ENCODE measurements at places on chromosomes 3 and 15.

GRCh38 chr15:94131875-94132274 is 99.5 kb upstream of the MCTP2 start:
- no peak for DNase-seq

DNA sequence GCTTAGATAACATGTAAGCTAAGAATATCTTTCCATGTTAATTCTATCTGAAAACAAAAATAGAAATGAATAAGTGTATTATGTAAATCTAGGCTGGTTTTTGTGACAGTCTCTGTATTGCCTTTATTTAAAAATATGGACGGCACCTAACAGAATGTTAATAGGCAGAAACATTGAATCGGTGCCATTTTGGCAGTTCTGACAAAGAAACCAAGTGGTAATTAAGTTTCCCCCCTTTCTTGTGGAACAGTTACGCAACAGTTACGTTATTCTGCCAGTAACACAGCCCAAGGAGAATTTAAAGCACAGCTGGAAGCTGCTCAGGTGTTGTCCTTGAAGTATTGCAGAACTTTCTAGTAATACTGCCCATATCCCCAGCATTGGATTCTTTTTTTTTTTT is 21.5 kb downstream of the LARS2 start:
- no peak for DNase-seq

GRCh38 chr15:55238877-55239276 is 42.1 kb upstream of the RSL24D1 start:
- DNase-seq = no peak

GRCh38 chr3:15256861-15257341 is 50.9 kb downstream of the CAPN7 start:
- no peak for DNase-seq

GRCh38 chr3:182252802-182253201 is 540.5 kb upstream of the ATP11B start:
- no peak for DNase-seq

- no peak for DNase-seq
These were observed 1108.3 kb downstream of the ROBO1 start for GRCh38 chr3:78659386-78659987.

- DNase-seq = no peak
These were observed 29.5 kb upstream of the ETV5 start for GRCh38 chr3:186138272-186138981.

GRCh38 chr3:190208196-190208595 is 87.5 kb upstream of the P3H2 start:
- DNase-seq = no peak

- DNase-seq = no peak
These were observed 444.9 kb upstream of the TBL1XR1 start for GRCh38 chr3:177642042-177642803.

DNA sequence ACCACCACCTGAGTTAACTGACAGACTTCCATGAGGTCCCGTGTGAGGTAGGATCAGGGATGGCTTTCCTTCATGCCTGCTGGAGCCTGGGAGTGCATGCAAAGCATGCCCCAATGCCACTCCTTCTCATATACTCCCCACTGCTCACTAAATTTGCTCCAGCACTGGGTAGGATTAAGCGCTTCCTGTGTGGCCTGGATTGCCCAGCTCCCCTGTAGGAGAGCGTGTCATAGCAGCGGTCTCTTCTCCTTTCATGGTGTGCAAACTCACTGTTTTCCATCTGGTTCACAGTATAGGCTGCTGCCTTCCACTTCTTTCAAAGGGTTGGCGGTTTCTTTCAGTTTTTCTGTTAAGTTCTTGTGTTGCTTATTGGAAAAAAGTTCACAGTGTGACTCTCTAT is 34.1 kb upstream of the ABI3BP start:
- no peak for DNase-seq

DNA sequence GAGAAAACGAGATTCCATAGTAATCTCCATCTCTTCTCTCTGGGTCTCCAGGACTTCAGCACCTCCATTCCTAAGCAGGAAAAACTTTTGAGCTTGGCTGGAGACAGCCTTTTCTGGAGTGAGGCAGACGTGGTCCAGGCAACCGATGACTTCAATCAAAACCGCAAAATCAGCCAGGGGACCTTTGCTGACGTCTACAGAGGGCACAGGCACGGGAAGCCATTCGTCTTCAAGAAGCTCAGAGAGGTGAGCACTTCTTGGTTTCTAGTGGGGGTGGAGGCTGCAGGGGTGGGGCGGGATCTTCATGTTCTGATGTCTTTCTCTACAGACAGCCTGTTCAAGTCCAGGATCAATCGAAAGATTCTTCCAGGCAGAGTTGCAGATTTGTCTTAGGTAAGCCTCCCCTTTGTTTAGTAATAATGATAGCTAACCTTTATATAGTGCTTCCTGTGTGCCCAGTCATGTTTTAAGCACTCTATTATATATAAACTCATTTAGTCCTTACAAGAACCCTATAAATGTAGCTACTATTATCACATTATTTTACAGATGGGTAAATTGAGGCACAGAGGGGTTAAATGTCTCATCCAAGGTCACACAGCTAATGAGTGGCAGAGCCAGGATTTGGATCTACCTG is 35.0 kb upstream of the TATDN2 start:
- DNase-seq = no peak

DNA sequence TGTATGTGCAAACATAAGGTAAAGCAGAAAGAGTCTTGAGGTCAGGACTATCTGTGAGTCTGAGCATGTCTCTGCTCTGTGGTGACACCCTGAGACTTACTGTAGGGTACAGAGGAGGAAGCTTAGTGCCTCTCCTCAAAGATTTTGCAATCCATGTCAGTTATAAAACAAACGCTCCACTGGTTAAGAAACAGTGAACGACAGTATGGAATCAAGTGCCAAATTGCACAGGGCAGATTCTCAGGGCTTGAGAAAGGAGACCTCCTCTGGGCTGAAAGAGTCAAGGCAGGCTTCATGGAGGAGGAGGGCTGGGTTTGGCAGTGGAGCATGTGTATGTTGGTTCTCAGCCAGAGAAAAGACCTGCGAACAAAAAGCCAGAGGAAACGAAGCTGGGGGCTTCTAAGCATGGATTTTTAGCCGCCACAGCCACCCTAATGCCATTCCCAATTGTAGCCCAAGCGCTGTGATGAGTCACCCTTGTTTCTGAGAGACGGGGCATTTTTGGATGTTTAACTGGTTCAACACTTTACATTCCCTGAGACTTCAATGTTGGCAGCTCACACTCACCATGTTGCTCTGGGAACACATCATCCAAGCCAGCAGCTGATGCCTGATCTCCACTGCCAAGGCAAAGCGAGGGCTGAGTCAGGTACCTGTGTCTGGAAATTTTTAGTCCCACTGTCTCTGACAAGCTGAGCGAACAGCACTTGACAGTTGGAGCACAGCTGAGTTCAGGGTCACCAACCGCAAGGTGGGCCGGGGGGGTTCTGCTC is 3.4 kb upstream of the DGKG start:
- no peak for DNase-seq

DNA sequence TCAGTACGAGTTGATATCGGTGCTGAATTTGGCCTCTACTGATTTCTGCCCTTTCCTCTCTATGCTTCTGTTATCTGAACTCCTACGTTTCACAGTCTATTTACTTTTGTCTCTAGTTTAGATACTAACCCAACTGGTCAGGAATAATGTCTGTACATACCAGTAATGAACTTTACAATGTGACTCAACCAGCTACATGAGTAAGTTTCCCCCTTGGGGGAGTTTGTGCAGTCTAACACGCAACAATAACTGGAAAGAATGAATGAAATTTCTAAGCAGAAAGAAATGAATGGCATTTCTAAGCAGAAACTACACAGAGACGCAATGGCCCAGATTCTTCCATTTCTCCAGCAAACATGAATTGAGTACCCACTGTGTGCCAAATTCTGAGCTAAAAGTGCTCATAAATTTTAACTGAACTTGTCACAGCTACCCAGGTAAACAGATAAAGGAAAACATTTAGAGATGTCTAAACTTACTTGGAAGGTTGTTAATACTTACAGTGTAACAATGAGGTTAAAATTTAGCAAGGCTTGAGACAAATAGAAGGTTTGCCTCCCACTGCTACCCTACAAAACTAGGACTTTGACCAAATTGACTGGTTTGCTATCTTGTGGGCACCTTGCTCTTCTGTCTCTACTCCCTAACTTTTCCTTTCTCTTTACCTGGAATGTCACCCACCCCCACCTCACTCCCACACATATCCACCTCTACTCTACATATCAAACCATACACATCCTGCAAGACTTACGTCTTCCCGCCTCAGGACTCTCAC is 11.6 kb downstream of the UPK1B start:
- DNase-seq = no peak

- no peak for DNase-seq
These were observed 389 bp upstream of the CCNB2 start for GRCh38 chr15:59104602-59104911.

- DNase-seq = no peak
These were observed 40.9 kb downstream of the TPRG1 start for GRCh38 chr3:189212681-189213080.

GRCh38 chr3:47012342-47013230 is 33.1 kb downstream of the NBEAL2 start:
- no peak for DNase-seq

DNA sequence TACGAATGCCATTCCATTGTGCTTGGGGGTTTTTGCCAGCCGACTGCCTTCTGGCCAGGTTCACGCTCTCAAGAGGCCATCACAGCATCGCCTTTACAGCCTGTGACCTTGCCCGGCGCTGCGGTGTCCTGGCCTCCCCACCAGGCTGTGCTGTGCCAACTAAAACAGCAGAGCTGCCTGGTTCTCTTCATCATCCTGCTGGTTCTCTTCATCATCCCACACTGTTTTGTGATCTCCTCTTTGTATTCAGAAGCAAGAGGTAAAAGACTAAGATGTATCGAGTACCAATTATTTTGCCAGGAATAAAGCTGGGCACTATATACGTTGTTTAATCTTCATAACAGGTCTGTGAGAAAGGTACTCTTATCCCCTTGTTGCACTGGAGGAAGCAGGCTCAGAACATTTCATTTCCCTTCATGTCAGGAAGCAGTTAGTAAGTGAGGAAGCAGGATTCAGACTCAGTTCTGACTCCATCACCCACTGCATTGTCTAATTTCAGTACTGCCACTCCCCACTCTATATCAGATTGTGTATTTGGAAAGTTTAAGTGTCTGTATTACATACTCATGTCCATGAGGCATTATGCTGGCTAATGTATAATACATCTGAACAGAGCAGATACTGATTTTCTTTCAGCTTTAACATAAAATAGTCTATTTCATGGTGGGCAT is 92.7 kb downstream of the LRRC28 start:
- peak; percentile 13 for DNase-seq

DNA sequence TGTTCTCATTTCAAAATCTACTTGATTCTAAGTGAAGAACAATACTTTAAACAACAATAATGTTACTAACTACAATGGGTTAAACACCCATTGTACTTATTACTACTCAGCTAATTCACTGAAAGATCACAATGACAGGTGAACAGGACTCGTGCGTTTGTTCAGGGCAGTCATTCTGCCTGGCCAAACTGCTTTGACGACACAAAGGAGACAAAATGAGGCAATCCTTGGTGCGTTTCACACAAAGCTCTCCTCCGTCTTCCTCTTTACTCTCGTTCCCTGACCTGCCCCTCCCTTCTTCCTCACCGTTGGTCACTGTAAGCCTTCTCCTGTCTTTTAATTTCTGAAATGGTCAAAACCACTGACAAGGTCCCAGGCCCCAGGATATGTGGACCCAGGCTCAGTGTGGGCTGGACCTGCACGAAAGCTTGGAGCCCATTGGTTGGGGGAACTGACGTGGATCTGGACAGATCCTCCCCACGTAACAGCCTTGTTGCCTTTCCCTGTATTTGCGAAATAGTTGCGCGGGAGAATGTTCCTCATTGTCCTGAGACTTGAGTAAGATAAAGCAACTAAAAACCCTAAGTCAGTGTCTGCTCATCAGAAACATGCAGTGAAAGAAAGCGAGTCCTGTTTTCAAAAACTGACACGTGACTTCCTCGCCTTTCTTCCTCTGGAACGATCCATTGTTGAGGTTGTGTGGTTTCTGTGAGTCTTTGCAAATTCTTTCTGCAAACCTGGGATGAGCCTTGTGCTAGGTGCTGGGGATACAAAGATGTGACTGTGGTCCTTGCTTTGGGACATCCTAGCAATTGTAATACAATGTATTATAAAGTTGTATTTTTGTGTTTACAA is 147.1 kb upstream of the RGMA start:
- DNase-seq = no peak

DNA sequence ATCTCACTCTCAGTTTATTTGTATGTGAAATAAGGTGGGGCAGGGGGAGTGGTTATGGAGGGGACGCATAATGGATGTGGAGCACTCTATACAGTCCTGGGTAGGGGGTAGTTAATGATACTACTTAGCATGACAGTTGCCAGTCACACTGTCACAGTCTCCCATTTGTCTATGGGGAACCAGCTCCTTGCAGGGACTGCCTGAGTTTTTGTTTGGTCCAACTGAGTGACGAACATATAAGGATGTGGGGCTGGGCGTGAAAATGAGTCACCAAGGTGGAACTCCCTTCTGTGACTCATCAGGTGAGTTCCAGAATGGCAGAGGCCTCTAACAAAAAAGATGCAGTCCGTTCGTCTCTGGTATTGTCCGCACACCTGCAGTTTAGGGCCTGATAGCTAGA is 235.3 kb upstream of the ST8SIA2 start:
- no peak for DNase-seq

DNA sequence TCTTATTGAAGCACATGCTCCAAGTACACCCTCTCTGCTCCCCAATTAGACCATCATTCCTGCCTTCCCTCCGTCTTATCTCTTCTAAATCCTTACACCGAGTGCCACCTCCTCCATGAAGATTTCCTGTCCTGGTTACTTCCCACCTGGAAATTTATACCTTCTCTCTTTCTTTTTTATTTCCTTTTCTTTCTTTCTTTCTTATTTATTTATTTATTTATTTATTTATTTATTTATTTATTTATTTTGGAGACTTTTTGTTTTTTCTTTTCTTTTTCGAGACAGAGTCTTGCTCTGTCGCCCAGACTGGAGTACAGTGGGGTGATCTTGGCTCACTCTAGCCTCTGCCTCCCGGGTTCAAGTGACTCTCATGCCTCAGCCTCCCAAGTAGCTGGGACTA is 45.9 kb upstream of the ABHD2 start:
- DNase-seq = no peak

DNA sequence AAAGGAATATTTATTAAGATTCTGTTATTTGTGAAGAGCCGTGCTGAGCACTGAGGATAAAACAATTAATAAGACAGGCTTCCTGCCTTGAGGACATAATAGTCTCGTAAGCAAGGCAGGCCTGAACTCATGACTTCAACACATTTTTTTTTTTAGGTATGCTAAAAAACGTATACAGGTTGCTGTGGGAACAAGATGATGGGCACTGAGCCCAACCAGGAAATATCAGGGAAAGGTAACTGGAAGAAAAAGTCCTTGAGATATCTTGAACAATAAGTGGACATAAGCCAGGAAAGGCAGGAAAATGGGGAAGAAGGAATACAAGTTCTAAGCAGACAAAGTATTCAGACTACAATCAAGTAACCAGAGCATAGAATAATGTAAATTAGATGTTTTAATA is 26.1 kb downstream of the CERS3 start:
- DNase-seq = no peak

GRCh38 chr3:67657192-67657591 is 2.8 kb upstream of the SUCLG2 start:
- DNase-seq = no peak
